ENCODE measurements at places on chromosomes 1 and 21.

DNA sequence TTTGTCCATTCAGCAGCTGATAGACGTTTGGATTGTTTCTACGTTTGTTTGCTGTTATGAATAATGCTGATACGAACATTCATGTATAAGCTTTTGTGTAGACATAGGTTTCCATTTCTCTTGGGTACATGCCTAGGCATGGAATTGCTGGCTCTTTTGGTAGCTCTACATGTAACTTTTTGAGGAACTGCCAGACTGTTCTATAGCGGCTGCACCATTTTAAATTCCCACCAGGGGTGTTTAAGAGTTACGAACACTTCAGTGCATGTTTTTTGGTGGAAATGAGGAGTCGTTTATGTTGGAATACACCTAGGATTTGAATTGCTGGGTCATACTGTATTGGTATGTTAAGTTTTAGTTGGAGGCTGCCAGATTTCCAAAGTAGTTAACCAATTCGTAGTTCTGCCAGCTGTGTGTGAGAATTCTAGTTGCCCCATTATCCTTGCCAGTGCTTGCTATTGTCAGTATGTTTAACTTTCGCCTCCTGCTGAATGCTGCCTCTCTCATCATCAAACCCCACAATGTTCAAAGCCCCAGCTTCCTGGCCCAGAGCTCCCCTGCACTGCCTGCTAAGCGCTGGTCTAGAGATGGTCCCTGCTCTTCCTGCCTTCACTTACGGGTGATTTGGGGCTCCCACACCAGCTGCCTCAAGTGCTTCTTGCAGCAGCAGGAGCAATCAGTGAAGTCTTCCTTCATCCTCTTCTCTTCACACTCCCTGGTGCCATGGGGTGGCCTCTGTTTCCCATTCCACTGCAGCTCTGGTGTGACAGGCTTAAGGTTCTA lies 81.0 kb downstream of the MAN1C1 start:
- DNase-seq: no peak

DNA sequence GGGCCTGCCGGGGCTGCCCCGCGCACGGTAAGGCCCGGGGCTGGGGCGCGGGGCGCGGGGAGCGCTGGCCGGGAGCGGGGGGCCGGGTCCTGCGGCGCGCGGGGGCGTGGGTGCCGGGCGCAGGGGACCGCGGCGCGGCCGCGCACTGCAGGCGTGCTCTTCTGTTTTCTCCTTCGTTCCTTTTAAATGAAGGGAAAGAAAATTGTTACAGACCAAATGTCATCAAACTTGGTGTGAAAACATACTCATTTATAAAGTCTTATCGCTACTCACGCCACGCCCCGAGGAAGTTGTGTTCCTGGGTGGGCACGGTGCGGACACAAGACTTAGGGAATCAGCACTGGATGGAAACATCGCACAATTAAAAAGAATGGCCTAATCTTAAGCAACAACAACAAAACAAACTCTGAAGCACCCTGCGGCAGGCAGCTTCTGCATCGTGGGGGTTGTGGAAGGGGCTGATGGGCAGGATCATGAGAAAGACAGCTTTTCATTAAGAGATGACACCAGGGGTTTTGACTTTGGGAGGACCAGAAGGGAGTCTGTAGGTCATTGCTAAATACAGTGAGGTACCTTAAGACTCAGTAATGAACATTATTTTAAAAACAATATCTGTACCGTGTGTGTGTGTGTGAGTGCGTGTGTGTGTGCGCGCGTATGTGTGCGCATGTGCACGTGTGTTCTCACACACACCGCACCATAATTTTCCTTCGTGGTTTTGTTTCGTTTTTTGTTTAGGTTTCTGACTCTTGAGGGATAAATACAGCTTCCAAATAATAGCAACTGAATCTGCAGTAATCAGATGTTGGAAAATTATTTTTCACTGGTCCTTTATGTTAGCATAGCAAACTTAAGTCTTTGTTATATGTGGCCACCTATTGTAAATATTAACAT lies 548 bp downstream of the B3GALT5 start:
- DNase-seq: peak; percentile 19

DNA sequence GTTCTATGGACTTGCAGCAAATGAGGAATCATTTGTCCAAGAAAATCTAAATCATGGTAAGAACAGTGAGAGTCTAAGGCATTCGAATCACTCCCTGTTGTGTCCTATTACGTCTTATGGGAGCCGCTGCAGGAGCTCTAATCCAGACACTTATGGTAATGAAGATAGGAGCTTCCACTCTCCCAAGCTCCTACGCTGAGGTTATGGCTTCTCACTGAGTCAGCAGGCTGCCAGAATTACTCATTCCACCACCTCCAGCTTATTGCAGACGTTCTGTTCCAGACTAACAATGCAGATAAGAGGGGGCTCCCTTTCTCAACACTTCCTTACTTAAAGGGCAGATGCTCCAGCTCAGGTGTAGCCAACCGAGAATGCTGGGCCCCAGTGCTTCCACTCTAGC lies 212.6 kb downstream of the GREM2 start:
- peak; percentile 71 for DNase-seq

GRCh38 chr1:14949270-14949835 lies 204.2 kb upstream of the TMEM51 start:
- no peak for DNase-seq

DNA sequence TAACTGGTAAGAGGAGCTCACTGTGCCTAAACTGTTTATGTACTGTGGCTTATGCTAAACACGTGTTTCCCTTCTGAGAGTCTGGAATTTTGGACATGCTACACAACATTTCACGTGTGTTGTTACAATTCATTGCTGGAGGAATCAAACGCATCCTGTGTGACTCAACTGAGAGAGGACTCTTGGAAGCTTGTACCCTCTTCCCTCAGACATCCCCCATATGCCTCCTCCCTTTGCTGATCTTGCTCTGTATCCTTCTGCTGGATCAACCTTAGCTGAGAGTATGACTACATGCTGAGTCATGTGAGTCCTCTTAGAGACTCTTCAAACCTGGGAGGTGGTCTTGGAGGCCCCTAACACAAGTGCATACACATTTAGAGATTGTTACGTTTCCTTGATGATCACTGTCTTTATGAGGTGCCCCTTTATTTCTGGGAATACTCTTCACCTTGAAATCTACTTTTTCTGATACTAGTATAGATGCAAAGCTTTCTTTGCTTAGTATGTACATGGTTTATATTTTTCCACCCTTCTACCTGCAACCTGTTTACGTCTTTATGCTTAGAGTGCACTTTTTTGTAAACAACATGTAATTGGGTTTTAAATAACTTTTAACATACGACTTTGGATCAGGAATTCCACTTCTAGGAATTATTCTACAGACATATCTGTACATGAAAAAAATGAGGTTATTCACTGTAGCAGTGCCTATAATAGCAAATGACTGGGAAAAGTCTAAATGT lies 8.7 kb downstream of the NPHP4 start:
- DNase-seq: no peak

- DNase-seq: no peak
These were observed 2.6 kb downstream of the ZBTB48 start for GRCh38 chr1:6582370-6582769.

All from myocyte (in vitro differentiated cells).